ENCODE measurements at places on chromosomes 4 and X. TPM values are rescaled to one million over a fixed set of nuclear protein-coding genes. Genes with fewer than 3 reads are reported as not detected.
A peak's percentile ranks its signal among the peaks of the same experiment; 100 is the strongest.

POU3F4 gene
- total RNA-seq, result not detected

SSX1 gene
- total RNA-seq, result not detected

TAF7L gene
- 0.45 TPM for total RNA-seq

DNA sequence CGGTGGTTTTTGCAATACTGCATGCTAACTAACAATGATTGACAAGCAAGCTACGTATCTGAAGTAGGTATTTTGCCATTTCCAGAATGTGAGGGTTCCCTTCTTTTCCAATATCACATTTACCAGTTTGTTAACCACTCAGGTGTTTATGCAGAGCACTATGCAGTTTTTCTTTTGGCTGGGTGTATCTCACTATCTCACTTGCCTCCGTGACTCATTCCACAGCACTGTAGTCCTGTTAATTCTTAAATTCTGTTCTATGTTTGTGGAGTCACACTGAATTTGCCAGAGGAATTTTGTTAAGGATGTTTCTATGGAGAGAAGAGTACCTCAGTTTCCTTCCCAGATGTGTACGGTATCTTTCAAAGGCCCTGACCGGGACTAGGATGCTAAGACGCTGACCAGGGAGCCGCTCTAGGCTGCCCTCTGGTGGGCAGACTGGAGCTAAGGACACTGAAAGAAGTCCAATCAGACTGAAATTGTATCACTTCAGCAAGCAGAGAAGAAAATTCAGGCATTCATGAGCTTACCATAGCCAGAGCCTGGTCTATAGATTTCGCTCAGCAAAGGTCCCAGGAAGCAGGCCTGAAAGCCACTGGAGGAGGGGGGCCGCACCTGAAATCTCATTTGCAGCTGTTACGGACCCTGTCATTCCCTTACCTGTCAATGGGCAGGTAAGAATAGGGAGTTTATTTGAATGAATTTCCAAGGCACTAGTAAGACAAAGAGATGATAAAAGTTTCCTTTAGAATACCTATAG lies 388.4 kb upstream of the SPOCK3 start:
- no peak overlapping the region for H3K4me3 ChIP-seq
- no peaks in the 10 kb centered on the region for H3K36me3 ChIP-seq
- peaks cover 4% of the 10 kb centered on the region for H3K27me3 ChIP-seq
- H3K27ac ChIP-seq, result no peak overlapping the region

DNA sequence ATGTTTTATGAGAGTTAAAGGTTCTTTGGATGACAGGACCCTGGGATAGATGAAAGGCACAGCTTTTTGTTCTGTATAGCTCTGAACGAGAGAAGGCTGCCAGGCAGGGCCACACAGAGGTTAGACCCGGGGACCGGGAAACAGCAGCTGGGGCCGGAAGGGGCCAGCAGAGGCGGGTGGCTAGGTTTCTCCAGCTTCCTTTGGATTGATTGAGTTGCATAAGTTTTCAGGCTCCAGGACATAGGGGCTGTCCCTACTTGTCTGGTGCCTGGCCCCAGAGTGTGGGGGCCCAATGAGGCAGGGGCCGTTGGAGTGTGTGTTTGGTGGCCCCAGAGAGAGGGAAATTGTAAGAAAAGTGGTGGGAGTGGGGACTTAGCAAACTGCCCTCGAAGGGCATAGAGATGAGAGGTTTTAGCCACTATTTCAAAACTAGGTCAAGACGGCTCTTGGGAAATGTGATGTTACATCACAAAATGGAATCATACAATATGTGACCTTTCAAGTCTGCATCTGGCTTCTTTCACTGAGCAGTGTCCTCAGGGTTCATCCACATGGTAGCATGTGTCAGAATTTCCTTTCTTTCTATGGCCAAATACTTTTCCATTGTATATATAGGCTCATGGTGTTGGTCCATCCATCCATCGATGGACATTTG lies 3.7 kb downstream of the ZFP92 start:
- H3K36me3 ChIP-seq, result no peaks in the 10 kb centered on the region
- DNase-seq, result no peak
- H3K4me1 ChIP-seq, result peaks cover 13% of the 10 kb centered on the region
- no peak overlapping the region for H3K4me3 ChIP-seq
- H3K27me3 ChIP-seq, result peaks cover 12% of the 10 kb centered on the region

DNA sequence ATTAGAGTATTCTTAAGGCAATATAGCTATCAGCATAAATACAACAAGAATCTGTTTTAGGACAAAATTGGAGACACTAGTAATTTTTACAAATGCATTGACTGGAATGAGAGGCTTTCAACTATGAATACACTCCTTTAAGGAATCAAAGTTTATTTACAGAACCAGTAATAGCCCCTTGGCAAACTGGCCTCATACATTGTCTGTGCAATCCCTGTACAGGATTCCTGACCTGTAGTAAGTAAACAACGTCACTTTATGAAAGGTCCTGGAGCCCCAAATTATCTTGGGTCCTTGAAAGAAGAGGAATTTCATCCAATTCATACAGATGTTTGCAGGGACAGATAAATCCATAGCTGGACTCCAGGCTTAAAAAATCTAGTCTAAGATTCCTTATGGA lies 25.4 kb upstream of the CXCL3 start:
- H3K4me1 ChIP-seq, result no peaks in the 10 kb centered on the region
- DNase-seq, result no peak
- H3K4me3 ChIP-seq, result no peak overlapping the region
- H3K27me3 ChIP-seq, result no peaks in the 10 kb centered on the region
- H3K36me3 ChIP-seq, result no peaks in the 10 kb centered on the region

RASL11B gene
- total RNA-seq, result 22.7 TPM

LEF1 gene
- total RNA-seq, result 76.8 TPM

DNA sequence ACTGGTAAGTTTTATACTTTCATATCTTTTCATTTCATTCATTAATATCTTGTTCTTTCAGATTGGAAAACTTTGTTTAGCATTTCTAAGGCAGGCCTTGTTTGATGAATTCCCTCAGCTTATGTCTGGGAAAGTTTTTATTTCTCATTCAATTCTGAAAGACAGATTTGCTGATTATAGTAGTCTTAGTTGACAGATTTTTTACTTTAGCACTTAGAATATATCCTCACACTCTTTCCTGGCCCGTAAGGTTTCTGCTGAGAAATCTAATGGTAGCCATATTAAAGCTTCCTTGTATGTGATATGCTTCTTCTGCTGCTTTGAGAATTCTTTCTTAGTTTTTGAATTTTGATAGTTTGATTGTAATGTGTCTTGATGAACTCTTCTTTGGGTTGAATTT lies 296.6 kb downstream of the CHIC1 start:
- peaks cover 6% of the 10 kb centered on the region for H3K4me1 ChIP-seq
- H3K36me3 ChIP-seq, result peaks cover 4% of the 10 kb centered on the region
- no peak overlapping the region for H3K4me3 ChIP-seq
- no peaks in the 10 kb centered on the region for H3K27me3 ChIP-seq
- no peak overlapping the region for H3K27ac ChIP-seq

GRCh38 chr4:47538825-47539154 lies 53.7 kb downstream of the ATP10D start:
- no peaks in the 10 kb centered on the region for H3K27me3 ChIP-seq
- no peak overlapping the region for H3K27ac ChIP-seq
- H3K36me3 ChIP-seq, result peaks cover 41% of the 10 kb centered on the region
- no peak for DNase-seq

DNA sequence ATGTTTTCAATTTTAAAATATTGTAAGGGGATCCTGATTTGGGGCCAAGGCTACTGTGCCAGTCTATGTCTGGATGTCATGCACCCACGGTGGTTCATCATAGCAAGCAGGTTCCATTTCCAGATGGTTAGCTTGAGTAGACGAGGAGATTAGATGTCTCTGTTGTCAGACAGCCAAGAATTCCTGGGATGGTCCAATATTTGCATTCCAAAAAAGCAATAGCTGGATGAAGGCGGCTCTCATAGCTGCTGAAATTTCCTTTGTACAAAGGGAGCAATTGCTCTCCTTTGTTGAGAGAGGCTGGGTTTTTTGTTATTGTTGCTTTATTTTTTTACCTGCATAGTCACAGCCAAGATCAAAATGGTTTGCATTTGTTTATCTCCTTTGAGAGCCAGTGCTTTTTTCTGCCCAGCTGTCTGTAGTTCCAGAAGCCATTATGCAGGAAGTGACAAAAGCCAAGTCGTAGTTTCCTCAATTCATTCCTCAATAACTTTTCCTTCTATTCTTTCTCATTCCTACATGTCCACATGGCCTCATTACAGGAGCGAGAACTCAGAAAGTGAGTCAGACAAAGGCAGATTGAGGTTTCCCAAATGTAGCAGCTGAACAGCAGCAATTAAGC lies 107.9 kb downstream of the MMRN1 start:
- H3K27ac ChIP-seq, result no peak overlapping the region
- no peaks in the 10 kb centered on the region for H3K36me3 ChIP-seq
- peaks cover 4% of the 10 kb centered on the region for H3K4me1 ChIP-seq
- DNase-seq, result no peak

DNA sequence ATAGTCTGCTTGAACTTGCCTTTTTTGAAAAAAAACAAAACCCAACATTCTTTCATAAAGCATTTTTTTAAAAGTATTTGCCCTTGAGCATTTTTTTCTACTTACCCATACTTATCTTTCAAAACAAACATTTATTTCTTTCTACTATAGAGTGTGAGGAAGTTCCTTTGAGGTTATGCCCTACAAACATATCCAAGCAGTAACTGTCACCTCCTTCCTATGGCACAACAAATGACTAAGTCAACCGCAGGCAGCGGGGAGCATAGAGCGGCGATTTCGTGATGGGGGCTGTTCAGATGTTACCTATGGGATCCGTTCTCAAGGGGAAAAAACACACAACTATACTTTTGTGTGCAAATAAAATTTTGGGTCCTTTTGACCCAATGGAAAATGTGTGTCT lies 19.4 kb downstream of the SPRY1 start:
- H3K27ac ChIP-seq, result peak overlapping the region; percentile 16
- H3K4me3 ChIP-seq, result no peak overlapping the region

GRCh38 chrX:108297290-108297689 lies 140.9 kb downstream of the COL4A6 start:
- peak overlapping the region; percentile 96 for H3K27ac ChIP-seq
- no peak overlapping the region for H3K4me3 ChIP-seq
- no peak for DNase-seq
- peaks cover 12% of the 10 kb centered on the region for H3K36me3 ChIP-seq
- H3K4me1 ChIP-seq, result peaks cover 50% of the 10 kb centered on the region

- no peaks in the 10 kb centered on the region for H3K27me3 ChIP-seq
- no peak overlapping the region for H3K4me3 ChIP-seq
- no peaks in the 10 kb centered on the region for H3K36me3 ChIP-seq
- H3K4me1 ChIP-seq, result no peaks in the 10 kb centered on the region
Observed at GRCh38 chrX:41522081-41522480, 74.9 kb downstream of the NYX start.

DNA sequence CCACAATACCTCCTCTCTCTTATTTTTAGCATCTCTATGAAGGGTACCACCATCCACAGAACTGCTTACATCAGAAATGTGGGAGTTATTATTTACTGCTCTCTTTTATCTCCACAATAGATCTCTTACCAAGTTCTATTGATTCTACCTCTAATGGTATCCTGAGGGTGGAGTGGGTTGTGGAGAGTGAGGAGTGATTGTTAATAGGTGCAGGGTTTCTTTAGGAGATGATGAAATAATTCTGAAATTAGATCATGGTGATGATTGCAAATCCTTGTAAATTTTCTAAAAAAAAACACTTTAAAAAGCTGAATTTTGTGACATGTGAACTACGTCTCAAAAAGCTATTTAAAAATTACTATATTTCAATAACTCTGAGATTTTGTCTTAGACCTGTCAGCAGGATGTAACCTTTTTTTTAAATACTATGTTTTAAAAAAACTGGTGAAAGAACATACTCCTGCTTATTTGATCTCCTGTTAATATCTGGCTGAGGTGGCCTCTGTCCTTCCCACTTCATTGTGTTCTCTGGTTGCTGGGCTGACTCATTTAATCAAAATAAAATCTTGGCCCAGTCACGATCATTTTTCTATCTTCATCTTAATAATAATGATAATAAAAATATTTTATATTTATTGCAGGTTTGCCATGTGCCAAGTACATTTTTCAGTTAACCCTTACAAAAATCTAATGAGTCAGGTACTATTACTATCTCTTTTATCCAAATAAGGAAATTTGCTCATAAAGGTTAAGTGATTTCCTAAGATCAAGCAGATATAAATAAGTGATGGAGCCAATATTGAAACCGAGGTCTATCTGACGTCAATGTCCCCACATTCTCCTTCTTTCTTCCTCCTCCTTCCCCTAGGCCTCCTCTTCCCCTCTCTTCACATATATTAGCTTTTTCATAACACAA lies 73.5 kb downstream of the GLUD2 start:
- H3K27ac ChIP-seq, result no peak overlapping the region
- H3K36me3 ChIP-seq, result no peaks in the 10 kb centered on the region
- no peak for DNase-seq
- H3K4me3 ChIP-seq, result no peak overlapping the region
- no peaks in the 10 kb centered on the region for H3K27me3 ChIP-seq
- no peaks in the 10 kb centered on the region for H3K4me1 ChIP-seq

TMPRSS11B gene
- total RNA-seq, result not detected

- H3K27me3 ChIP-seq, result peaks cover 23% of the 10 kb centered on the region
- no peak overlapping the region for H3K27ac ChIP-seq
- no peaks in the 10 kb centered on the region for H3K36me3 ChIP-seq
- no peak overlapping the region for H3K4me3 ChIP-seq
Observed at GRCh38 chrX:17206584-17206983, 168.4 kb upstream of the NHS start.

- H3K4me3 ChIP-seq, result no peak overlapping the region
- H3K4me1 ChIP-seq, result peaks cover 25% of the 10 kb centered on the region
- H3K36me3 ChIP-seq, result peaks cover 7% of the 10 kb centered on the region
- DNase-seq, result no peak
- no peaks in the 10 kb centered on the region for H3K27me3 ChIP-seq
Observed at GRCh38 chr4:120056246-120056645, 10.4 kb downstream of the MAD2L1 start.

- H3K27me3 ChIP-seq, result no peaks in the 10 kb centered on the region
- no peak for DNase-seq
- no peaks in the 10 kb centered on the region for H3K4me1 ChIP-seq
- no peak overlapping the region for H3K4me3 ChIP-seq
- peaks cover 18% of the 10 kb centered on the region for H3K36me3 ChIP-seq
- no peak overlapping the region for H3K27ac ChIP-seq
Observed at GRCh38 chrX:155127465-155127864, 56.2 kb downstream of the BRCC3 start.

GALNTL6 gene
- total RNA-seq, result 2.0 TPM

DNA sequence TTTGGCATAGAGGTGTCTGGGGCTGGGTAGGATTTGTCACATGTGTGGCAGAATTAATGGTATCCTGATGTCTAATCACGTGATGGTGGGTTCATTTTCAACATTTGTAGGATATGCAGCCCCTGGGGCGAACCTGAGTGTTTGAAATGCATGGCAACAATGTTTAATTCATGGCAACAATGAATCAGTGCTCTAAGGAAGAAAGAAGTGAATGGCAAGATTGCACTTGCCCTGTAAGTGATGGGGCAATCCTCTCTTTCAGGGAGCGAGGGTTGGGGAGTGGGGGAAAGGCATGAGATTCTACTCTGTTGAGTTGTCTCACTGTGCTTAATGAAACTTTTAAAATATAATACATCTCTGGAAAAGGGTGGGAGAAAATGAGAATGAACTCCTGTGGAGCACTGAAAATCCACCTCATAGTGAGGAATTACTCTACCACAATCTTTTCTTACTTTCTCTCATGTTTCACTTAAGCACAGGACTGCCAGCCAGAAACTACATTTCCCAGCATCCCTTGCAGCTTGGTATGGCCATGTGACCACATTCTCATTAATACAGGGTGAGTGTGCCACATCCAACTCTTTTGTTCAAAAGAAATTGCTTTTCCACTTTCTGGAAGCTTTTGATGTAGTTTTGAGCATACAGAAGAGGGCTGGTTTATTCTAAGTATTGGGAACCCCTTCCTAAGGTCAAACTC lies 64.0 kb upstream of the PGM2 start:
- H3K4me1 ChIP-seq, result peaks cover 13% of the 10 kb centered on the region
- no peak overlapping the region for H3K27ac ChIP-seq
- no peak overlapping the region for H3K4me3 ChIP-seq
- no peak for DNase-seq
- no peaks in the 10 kb centered on the region for H3K36me3 ChIP-seq

SPANXB1 gene
- total RNA-seq, result 5.3 TPM
